Heart right ventricle (tissue), 16 donors: ENCODE measurements at places on chromosomes 6 and 20. TPM values are rescaled to one million over a fixed set of nuclear protein-coding genes. Genes with fewer than 3 reads are reported as not detected.

Gene KHDC1L
- polyA plus RNA-seq, result not detected

GRCh38 chr6:138465007-138465645 lies 34.2 kb downstream of the NHSL1 start:
- H3K36me3 ChIP-seq, result peaks cover 8% of the 10 kb centered on the region
- no peaks in the 10 kb centered on the region for H3K4me1 ChIP-seq
- H3K27ac ChIP-seq, result no peak overlapping the region
- no peak overlapping the region for H3K4me3 ChIP-seq
- DNase-seq, result no peak
- H3K27me3 ChIP-seq, result no peaks in the 10 kb centered on the region

Gene RAB22A
- 4.3 TPM for polyA plus RNA-seq

Gene GINS1
- 0.28 TPM for polyA plus RNA-seq

- H3K4me1 ChIP-seq, result no peaks in the 10 kb centered on the region
- H3K27ac ChIP-seq, result no peak overlapping the region
- no peak overlapping the region for H3K4me3 ChIP-seq
Measured at GRCh38 chr6:108071736-108072276, 2.7 kb downstream of the OSTM1 start.

Gene CLVS2
- polyA plus RNA-seq, result not detected

DNA sequence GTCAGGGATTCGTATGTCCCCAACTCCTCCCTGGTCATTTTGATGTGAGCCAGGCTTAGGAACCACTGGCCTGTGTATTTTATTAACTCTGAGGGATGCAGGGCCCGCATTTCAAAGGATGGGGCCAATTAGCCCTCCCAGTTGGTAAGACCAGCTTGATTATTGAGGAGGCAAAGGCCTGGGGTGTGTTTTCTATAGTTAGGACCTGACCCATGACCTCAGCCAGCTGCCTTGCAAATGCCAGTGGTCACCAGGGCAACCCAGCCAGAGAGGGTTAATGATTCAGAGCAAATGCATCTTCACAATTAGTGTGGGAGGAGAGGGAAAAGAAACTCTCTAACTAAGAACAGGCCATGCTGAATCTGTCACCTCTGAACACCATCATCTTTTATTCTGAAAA lies 835.4 kb downstream of the MAFB start:
- no peak overlapping the region for H3K4me3 ChIP-seq
- no peaks in the 10 kb centered on the region for H3K27me3 ChIP-seq
- no peak for DNase-seq
- no peak overlapping the region for H3K27ac ChIP-seq
- peaks cover 29% of the 10 kb centered on the region for H3K4me1 ChIP-seq

Gene SS18L1
- 5.2 TPM for polyA plus RNA-seq

DNA sequence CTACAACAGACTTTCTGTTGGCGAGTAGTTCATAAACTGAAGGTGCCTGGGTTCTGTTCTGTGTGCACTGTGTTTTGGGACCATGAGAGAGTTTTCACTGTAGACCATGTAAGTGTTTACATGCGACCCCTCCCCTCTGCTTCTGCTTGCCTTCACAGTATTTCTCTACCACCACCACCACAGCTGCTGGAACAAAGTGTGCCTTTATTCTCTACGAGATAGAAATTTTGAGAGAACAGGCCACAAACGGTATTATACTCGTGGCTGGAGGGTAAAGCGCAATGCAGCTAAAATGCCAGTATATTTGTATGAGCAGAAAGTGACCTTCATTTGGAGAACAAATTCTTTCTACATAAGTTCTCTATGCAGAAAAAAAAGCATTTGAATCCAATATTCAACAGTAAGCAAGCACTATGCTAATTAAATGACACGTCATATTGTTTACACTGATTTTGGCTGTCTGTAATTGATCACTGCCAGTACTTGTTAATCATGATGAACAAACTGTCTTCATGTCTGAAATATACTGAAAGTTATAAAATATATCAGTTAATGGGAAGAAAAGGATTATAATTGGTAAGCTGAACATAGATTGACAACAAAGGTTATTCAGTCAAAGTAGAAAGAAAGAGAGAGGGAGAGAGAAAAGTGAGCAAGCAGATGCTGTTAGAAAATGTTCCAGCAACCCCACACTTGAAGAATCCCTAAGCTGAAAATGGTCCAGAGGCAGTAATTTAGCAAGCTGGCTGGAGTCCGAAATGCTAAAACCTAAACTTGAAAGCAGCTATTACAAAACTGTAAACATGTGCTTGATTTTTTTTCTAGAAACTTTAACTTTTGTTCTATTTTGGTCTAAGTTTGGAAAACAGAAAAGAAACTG lies 8.8 kb downstream of the CLDN20 start:
- H3K27ac ChIP-seq, result no peak overlapping the region
- H3K27me3 ChIP-seq, result no peaks in the 10 kb centered on the region
- H3K4me1 ChIP-seq, result peaks cover 22% of the 10 kb centered on the region
- no peaks in the 10 kb centered on the region for H3K36me3 ChIP-seq
- no peak for DNase-seq

DNA sequence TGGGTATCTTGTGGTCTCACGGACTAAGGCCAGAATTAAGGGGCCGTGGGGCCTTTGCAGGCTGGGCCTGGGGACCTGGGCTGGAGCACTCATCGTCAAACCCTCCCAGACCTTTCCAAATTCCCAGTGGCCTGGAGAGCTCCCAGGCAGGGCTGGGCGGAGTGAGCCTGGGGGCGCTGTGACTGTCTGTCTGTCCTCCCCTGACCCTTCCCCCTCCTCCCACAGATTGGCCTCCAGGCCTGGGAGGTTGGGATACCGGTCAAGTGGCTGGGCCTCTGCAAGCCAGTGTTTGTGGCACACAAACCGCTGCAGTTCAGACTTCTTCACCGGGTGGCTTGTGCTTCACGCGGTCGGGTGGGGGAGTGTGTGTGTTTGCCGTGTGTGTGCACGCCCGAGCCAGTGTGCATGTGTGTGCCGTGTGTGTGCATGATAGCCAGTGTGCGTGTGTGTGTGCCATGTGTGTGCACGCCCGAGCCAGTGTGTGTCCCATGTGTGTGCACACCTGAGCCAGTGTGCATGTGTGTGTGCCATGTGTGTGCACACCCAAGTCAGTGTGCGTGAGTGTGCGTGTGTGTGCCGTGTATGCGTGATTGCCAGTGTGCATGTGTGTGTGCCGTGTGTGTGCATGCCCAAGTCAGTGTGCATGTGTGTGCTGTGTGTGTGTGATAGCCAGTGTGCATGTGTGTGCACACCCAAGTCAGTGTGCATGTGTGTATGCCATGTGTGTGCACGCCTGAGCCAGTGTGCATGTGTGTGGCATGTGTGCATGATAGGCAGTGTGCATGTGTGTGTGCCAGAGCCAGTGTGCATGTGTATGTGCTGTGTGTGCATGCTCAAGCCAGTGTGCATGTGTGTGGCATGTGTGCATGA lies 6.3 kb downstream of the RBBP8NL start:
- no peak for DNase-seq
- H3K27me3 ChIP-seq, result peaks cover 36% of the 10 kb centered on the region

DNA sequence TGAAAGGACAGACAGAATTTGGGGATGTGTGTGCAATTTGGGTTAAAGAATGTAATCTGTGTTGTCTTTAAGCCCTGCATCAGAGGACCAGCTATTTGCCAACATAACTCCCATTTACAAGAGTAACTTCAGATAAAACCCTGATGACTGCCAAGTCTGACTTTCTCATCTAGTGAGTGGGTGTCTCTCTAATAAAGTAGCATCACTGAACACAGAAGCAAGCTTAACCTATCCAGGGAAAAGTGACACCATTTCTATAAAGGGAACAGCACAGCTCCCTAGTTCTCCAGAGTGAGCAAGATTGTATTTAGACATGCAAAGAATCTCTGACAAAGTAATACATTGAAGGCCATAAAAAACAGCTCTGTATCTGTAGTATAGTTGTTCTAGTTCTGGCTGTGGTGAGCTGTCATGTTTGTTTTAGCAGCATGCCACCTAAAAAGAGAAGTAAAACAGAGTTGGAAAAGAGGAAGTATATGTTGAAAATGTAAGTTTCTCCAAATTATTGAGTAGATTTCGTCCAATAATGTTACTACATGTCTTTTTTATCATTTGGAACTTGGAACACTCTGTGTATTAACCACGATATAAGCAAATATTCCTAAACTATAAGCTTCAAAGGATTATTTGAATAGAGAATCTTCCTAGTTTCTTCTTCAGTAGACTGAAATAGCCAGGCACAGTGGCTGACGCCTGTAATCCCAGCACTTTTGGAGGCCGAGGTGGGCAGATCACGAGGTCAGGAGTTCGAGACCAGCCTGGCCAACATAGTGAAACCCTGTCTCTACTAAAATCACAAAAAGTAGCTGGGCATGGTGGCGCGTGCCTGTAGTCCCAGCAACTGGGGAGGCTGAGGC lies 8.8 kb upstream of the PIM1 start:
- H3K4me3 ChIP-seq, result no peak overlapping the region
- no peak for DNase-seq
- H3K27ac ChIP-seq, result no peak overlapping the region
- H3K27me3 ChIP-seq, result no peaks in the 10 kb centered on the region
- H3K4me1 ChIP-seq, result no peaks in the 10 kb centered on the region

GRCh38 chr6:64064919-64065318 lies 429.3 kb downstream of the PHF3 start:
- no peaks in the 10 kb centered on the region for H3K4me1 ChIP-seq
- H3K36me3 ChIP-seq, result no peaks in the 10 kb centered on the region
- DNase-seq, result no peak
- H3K27me3 ChIP-seq, result no peaks in the 10 kb centered on the region
- H3K4me3 ChIP-seq, result no peak overlapping the region

DNA sequence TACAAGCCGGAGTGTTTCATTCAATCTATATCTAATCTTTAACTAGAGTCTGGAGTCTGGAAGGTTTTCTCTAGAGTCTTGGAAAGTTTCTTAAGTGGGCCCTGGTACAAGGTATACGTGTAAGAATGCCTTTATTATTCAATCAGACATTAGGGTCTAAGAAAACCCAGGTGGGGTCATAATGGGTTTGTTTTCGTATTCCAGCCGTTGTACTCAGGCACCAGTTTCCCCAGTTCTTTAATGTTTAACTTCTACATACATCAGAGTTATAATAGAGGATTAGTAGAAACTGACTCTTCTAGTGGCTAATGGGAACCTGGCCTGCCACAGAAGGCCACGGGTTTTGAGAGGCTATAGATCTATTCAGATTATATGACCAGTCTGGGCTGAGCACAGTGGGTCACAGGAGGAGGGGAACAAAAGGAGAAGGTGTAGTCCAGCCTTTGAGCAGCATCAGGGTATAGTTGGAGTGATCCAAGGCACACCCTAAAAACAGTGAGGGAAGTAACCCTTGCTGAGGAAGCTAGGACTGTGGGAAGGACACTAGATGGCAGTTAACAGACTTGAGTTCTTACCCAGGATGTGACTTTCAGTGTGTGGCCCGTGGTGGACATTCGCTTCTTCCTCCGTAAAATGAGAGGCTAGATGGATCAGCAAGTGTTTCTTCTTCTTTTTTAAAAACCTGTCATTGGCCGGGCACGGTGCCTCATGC lies 15.5 kb downstream of the FAM83B start:
- H3K4me3 ChIP-seq, result no peak overlapping the region
- no peak for DNase-seq
- no peaks in the 10 kb centered on the region for H3K27me3 ChIP-seq
- no peaks in the 10 kb centered on the region for H3K36me3 ChIP-seq
- H3K4me1 ChIP-seq, result no peaks in the 10 kb centered on the region
- H3K27ac ChIP-seq, result no peak overlapping the region

Gene RHAG
- polyA plus RNA-seq, result 0.95 TPM

DNA sequence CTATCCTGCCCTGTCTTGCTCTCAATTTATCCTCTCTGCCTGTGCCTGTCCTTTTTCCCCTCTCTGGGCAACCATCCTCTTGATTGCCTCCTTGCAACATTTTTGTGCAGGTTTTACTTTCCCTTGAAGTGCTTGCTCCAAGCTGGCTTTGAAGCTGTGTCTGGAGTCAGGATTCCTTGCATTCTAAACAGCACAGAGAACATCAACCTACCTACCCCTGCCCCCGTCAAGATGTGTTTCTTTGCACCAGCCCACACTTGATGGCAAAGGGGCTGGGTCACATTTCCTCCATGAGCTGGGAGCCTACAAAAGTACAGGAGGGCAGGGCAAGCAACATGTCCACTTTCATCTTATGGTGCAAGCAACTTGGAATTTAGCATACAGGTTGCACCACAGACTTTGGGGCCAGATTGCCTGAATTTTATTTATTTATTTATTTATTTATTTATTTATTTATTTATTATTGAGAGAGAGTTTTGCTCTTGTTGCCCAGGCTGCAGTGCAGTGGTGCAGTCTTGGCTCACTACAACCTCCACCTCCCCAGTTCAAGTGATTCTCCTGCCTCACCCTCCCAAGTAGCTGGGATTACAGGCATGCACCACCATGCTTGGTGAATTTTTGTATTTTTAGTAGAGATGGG lies 206.3 kb downstream of the COL19A1 start:
- H3K4me3 ChIP-seq, result no peak overlapping the region
- no peak for DNase-seq
- H3K27me3 ChIP-seq, result no peaks in the 10 kb centered on the region
- H3K4me1 ChIP-seq, result no peaks in the 10 kb centered on the region
- H3K36me3 ChIP-seq, result no peaks in the 10 kb centered on the region
- no peak overlapping the region for H3K27ac ChIP-seq
